ENCODE measurements at places on chromosomes 12 and 14. TPM values are rescaled to one million over a fixed set of nuclear protein-coding genes. Genes with fewer than 3 reads are reported as not detected.

Gene CD163L1
- 0.58 TPM for total RNA-seq

Gene PUS7L
- 3.6 TPM for total RNA-seq

GRCh38 chr14:24613241-24613640, 3.8 kb upstream of the GZMH start:
- DNase-seq: no peak

GRCh38 chr14:96762650-96763049, 34.5 kb upstream of the VRK1 start:
- peak; percentile 74 for DNase-seq

- no peak for DNase-seq
Observed at GRCh38 chr12:41476499-41477439, 288.6 kb downstream of the PDZRN4 start.

DNA sequence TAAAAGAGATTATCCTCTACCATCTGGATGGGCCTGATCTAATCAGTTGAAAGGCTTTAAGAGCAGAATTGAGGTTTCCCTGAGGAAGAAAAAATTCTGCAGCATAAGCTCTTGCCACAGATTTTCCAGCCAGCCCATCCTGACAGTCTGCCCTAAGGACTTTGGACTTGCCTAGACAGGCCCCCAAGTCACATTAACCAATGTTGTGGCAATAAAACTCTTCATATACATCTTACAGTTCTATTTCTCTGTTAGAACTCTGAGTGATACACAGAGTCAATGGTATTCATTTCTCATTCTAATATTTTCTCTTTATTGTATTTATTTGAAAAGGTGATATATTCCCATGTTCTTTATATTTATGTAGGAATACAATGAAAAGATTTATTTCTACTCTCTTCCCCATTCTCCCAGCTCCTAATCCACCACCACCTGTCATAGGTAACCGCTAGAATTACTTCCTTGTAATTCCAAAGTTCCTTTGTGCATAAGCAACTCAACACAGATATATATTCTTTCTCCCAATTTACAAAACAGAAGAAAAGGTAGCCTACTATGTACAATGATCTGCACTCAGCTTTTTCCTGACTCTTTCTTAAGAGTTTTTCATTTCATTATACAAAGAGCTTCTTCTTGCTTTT, 182.1 kb downstream of the CAPZA3 start:
- no peak for DNase-seq

Data from stomach (tissue), 19 donors.